ENCODE measurements at places on chromosomes 6 and 20.

- DNase-seq, result no peak
Observed at GRCh38 chr20:37734228-37734985, 40.6 kb downstream of the CTNNBL1 start.

DNA sequence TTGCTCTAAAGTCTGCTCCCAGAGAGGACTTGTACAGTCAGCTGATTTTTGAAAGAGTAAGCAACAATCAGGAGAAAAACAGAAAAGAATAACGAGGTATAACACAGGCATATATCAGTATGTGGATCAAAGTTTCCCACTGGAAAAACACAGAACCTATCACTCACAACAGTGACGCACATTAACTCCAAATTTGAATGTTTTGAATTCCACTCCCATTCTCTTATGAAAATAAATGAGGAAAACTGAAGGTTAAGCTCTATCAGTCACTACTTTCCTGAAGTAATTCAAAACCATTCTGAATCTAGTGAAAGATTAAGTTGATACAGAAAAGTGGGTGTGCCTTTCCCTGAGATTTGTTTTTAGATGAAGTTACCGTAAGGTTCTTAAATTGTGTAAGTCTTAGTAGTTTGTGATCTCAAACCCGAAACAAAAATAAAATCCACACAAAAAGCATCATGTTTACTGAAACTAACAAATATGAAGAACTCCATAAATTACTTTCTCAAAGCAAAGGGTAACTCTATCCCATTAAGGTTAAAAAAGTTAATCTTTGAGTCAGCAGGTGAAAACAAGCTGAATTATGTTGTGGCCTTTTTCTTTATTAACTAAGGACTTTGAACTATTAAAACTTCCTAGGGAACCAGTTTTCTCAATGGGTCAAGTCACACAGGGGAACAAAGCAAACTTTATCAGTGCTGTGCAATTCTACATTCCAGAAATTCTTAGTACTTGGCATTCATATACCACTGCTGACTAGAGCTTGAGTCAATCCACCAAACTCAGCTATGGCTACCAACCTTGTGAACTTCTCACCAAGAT lies 115.7 kb downstream of the OGFRL1 start:
- DNase-seq, result no peak

GRCh38 chr6:168799067-168799466 lies 358.1 kb downstream of the SMOC2 start:
- DNase-seq, result no peak

- no peak for DNase-seq
Observed at GRCh38 chr20:35821807-35822242, 50.0 kb downstream of the PHF20 start.

- DNase-seq, result no peak
Observed at GRCh38 chr20:3563548-3564177, 92.8 kb downstream of the ATRN start.
